ENCODE measurements at places on chromosomes 2 and 18. TPM values are rescaled to one million over a fixed set of nuclear protein-coding genes. Genes with fewer than 3 reads are reported as not detected.
A peak's percentile ranks its signal among the peaks of the same experiment; 100 is the strongest.

Gene TXNDC2
- total RNA-seq, result not detected

DNA sequence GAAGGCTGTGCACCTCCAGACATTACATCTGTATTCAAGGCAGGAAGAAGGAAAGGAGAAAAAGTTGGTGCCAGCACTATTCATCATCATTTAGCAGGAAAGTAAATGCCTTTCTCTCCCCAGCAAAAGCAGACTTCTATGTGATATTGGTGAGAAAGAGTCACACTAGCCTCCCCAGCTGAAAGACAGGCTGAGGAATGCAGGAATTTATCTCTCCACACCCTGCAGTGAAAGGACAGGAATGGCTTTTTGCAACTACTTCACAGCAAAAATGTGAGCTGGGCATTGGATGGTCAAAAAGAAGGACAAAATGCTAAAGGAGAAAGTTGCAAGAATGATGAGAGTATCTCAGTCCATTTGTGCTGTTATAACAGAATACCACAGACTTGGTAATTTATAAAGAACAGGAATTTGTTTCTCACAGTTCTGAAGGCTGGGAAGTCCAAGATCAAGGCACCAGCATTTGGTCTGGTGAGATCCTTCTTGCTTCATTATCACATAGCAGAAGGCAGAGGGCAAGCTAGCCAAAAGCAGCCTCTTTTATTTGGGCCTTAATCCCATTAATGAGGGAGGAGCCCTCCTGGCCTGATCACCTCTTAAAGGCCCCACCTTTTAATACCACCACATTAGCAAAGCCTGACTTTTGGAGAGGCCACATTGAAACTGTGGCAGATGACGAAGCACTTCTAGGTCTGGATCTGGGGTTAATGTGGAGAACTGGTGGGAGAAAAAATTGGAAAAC is 388.1 kb upstream of the SLC14A2 start:
- DNase-seq, result no peak

DNA sequence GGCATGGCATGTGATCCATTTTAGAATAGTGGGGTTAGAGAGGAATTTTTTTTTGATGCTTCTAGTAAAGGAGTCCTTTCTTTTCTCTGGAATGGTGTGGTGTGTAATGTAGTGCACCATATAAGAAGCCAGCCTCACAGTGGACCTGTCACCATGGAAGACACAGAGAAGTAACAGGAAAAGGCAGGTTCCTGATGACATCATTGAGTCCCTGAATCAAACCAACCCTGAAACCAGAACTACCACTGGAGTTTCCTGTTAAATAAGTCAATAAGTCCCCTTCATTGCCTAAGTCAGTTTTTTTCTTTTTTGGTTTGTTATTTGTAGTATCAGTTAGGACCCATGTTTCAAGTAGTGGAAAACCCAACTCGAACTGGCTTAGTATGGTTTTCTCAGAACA is 11.9 kb downstream of the ADCYAP1 start:
- no peak for DNase-seq

DNA sequence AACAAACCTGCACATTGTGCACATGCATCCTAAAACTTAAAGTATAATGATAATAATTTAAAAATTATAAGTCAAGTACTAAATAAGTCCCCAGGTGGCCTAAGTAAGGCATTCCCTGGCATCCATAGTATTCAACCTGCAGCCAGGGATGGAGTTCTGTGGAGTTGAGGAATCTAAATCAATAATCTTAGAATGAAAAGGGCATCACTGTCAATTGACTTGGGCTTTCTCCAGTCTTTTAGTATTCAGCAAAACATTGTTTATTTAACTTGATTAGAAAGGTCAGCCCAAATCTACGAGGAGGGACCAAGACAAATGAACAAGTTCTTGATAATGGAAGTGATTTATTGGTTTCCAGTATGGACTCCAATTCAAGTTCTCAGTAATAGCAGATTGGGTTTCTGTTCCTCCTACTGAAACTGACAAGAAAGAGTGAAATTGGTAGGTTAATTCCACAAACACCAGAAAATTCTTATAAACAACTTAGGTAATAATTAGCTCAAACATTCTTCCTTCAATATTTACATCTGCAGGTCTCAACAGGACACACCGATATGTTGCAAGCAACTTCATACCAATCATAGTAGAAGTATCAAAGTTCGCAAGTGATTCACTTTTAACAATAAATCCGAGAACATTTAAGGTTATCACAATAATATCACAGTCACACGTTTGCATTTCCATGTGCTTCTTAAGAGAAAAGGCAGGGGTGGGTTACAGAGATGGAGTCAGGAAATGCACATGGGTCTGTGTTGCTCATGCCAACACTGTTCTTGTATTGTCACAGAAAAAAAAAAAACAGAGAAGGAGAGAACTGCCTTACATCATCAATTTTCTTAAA is 51.7 kb upstream of the EHBP1 start:
- no peak for DNase-seq

GRCh38 chr2:136233298-136233697 is 115.3 kb upstream of the CXCR4 start:
- DNase-seq, result no peak

- DNase-seq, result no peak
Measured at GRCh38 chr2:232941912-232942594, 71.0 kb downstream of the NGEF start.

GRCh38 chr18:45621061-45621511 is 5.8 kb downstream of the SLC14A2 start:
- peak; percentile 64 for DNase-seq

GRCh38 chr2:44545005-44545404 is 183.3 kb downstream of the CAMKMT start:
- DNase-seq, result peak; percentile 26

Gene SMYD1
- total RNA-seq, result not detected

Gene ROCK1
- total RNA-seq, result 66.2 TPM

Gene THADA
- 20.5 TPM for total RNA-seq
